ENCODE measurements at places on chromosomes 16 and 17. TPM values are rescaled to one million over a fixed set of nuclear protein-coding genes. Genes with fewer than 3 reads are reported as not detected.

GRCh38 chr17:12624211-12624610, 41.5 kb upstream of the MYOCD start:
- H3K27me3 ChIP-seq, result no peaks in the 10 kb centered on the region
- no peaks in the 10 kb centered on the region for H3K4me1 ChIP-seq
- no peak overlapping the region for H3K4me3 ChIP-seq
- no peaks in the 10 kb centered on the region for H3K36me3 ChIP-seq

- H3K4me3 ChIP-seq, result no peak overlapping the region
- peaks cover 43% of the 10 kb centered on the region for H3K27me3 ChIP-seq
- no peak for DNase-seq
- peaks cover 12% of the 10 kb centered on the region for H3K4me1 ChIP-seq
- H3K27ac ChIP-seq, result no peak overlapping the region
Observed at GRCh38 chr16:68445458-68445857, 2.9 kb downstream of the SMPD3 start.

- H3K27me3 ChIP-seq, result peaks cover 35% of the 10 kb centered on the region
- H3K36me3 ChIP-seq, result peaks cover 2% of the 10 kb centered on the region
- H3K27ac ChIP-seq, result no peak overlapping the region
- DNase-seq, result peak; percentile 57
- H3K4me3 ChIP-seq, result no peak overlapping the region
Observed at GRCh38 chr16:84277244-84277823, 17.3 kb upstream of the WFDC1 start.

The ANKRD40CL gene
- not detected for total RNA-seq

DNA sequence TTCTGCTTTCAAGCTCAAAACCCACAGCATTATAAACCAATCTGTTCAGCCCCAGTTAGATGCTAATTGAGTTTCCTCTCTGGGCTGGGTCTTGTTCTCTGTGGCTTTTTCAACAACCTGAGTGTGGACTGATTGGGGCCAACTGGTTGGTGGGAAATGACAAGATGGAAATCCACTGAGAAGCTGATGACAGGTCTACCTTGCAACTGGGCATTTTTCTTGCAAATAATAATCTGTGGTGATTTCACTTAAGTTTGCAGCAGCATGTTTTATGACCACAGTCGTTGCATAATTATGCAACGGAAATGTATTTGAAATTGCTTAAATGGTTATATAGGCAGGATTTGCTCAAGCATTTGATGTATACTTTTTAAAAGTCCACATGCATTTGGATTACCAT, 69.9 kb downstream of the AKAP1 start:
- H3K4me1 ChIP-seq, result no peaks in the 10 kb centered on the region
- no peaks in the 10 kb centered on the region for H3K36me3 ChIP-seq
- peaks cover 34% of the 10 kb centered on the region for H3K27me3 ChIP-seq
- no peak overlapping the region for H3K27ac ChIP-seq
- no peak overlapping the region for H3K4me3 ChIP-seq
- DNase-seq, result no peak

GRCh38 chr17:82104797-82105416, 6.9 kb upstream of the FASN start:
- peak overlapping the region; percentile 93 for H3K27ac ChIP-seq
- H3K4me3 ChIP-seq, result no peak overlapping the region
- no peaks in the 10 kb centered on the region for H3K27me3 ChIP-seq
- H3K36me3 ChIP-seq, result no peaks in the 10 kb centered on the region
- peaks cover 20% of the 10 kb centered on the region for H3K4me1 ChIP-seq

The SPATA22 gene
- 0.22 TPM for total RNA-seq

GRCh38 chr16:11151156-11151884, 104.7 kb downstream of the SOCS1 start:
- H3K36me3 ChIP-seq, result no peaks in the 10 kb centered on the region
- H3K4me1 ChIP-seq, result peaks cover 10% of the 10 kb centered on the region

All from T-helper 17 cell (primary cell).